ENCODE measurements at places on chromosomes 7 and 10. TPM values are rescaled to one million over a fixed set of nuclear protein-coding genes. Genes with fewer than 3 reads are reported as not detected.

DNA sequence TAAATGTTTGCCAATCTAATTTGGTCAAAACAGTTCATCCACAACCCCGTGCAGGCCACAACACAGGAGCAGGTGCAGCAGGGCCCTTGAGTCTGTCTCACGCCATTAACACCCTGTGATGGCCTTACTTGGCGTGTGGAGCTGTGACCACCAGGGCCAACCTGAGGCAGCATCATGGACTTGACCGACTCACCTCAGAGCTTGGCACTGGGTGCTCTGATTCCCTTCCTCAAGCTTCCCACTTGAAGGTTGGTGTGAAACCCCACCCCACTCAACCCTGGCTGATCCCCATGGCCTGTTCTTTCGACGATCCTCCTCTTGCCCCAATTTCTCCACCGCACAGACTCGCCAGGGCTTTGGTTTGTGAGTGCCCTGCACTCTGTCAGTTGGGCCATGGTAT lies 623.1 kb downstream of the PTPRN2 start:
- DNase-seq = no peak

DNA sequence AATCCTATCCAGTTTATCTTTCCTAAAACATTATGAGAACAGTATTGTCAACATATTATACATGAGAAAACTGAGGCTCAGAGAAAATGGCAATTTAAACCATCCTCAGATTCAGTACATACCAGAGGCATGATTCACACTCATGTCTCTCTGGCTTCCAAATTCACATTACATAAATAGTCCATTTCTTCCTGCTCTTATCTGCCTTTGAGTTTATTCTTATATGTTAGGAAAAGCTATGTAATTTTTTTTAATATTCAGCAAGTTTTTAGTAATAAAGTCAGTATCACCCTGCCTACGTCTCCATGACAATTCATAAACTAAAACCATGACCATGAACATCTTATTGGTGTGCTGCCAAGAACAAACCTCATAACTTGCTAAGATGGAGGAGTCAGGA lies 1260.2 kb upstream of the SORCS1 start:
- DNase-seq = no peak

DNA sequence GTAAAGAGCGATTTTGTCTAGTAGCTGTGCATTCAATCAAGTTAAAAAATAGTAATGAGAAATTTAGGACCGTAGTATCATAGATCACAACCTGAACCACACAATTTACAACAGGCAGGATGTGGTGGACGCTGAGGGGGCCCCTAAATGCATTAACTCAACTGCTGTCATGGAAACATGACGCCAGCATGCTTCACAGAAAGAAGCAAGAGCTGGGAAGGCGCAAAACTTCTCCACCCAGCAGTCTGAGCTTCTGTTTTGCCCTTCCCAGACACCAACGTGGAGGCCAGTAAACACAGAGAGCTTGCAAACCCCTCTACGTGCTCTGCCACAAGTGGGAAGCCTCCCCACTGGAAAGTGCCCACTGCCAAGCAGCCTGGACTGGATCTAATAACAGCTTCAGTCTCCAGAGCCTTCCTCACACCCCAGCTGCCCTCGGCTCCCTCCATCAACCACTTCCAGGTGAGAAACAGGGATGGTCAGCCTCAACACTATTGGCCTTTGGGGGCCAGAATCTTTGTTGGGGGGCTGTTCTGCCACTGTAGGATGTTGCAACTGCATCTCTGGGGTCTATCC lies 151.8 kb downstream of the SFMBT2 start:
- no peak for DNase-seq

The TMEM236 gene
- total RNA-seq = 0.09 TPM

GRCh38 chr10:3811291-3811870 lies 26.4 kb upstream of the KLF6 start:
- peak; percentile 29 for DNase-seq

The SLC13A1 gene
- total RNA-seq = not detected

- DNase-seq = no peak
Observed at GRCh38 chr10:70809011-70809611, 6.6 kb upstream of the SGPL1 start.

- DNase-seq = no peak
Observed at GRCh38 chr10:67836488-67836887, 1.5 kb downstream of the DNAJC12 start.

The ACTL6B gene
- total RNA-seq = not detected
